ENCODE measurements at places on chromosomes 6 and 20. TPM values are rescaled to one million over a fixed set of nuclear protein-coding genes. Genes with fewer than 3 reads are reported as not detected.
A peak's percentile ranks its signal among the peaks of the same experiment; 100 is the strongest.

- no peak for ATAC-seq
Observed at GRCh38 chr20:39825950-39826349, 863.1 kb downstream of the MAFB start.

GRCh38 chr6:160132776-160133338 lies 11.2 kb downstream of the SLC22A1 start:
- ATAC-seq: peak; percentile 23

GRCh38 chr6:103872233-103872632 lies 987.5 kb downstream of the HACE1 start:
- no peak for ATAC-seq

DNA sequence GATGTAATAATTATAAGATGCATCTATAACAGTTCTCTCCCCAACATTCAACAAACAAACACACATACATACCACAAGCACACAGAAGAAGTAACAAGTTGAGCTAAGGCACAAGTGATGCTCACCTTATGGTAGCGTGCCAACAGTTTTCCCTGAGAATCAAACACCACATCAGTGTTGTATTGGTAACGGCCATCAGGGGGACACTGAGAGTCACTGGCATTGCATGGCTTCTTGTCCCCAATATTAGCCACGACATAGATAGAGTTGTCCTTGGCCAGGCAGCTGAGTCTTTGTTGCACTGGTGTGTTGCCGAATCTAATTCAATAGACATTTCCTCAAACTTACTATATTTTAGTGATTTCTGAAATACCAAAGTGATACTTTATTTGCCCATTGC lies 14.8 kb upstream of the VNN1 start:
- ATAC-seq: no peak

Gene TRIM31
- not detected for total RNA-seq

Data from gastroesophageal sphincter (tissue), 4 donors.